Stimulated activated CD4-positive, alpha-beta T cell treated with anti-CD3 and anti-CD28 coated beads, Interleukin-15, amount 100 ng/mL, for 1 hour (primary cell): ENCODE measurements at places on chromosomes 7 and 10.

DNA sequence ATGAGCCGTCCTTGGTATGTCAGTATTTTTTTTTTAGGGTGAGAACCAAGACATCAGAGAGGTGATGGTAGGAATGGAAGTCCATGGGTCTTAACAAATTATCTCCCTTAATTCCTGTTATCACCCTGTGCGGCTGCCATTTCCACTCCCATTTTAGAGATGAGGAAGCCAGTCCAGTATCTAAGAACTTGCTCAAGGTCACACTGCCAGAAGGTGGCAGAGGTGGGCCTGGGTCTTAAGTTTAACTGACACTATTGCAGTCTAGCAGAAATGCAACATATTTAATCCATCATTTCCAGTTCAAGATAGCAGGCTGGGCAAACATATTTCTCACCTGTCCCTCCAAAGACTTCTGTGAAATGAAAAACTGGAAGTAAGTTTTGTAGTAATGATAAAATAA is 108.3 kb downstream of the GLI3 start:
- no peak for DNase-seq

- DNase-seq, result no peak
Measured at GRCh38 chr7:65971021-65971420, 11.0 kb downstream of the GUSB start.

DNA sequence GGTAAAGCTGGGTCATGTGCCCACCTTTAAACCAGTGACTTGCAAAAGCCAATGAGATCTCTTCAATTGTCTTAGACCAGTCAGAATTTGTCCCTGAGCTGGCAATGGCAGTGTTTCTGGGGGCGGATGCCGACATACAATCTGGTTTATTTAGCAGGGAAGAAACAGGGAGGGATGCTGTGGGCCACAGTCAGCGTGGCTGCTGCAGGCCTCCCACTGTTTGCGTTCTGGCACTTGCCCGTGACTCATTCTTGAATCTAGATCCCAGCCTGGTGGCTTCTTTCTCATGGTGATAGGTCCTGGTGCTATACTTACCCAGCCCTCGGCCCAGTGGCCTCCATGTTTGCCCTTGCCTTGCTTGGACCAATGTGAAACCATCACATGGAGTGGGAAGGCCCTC is 3.1 kb upstream of the CPA1 start:
- no peak for DNase-seq

- DNase-seq, result no peak
Measured at GRCh38 chr7:116249969-116250553, 39.7 kb downstream of the TES start.

- DNase-seq, result no peak
Measured at GRCh38 chr10:9819756-9820494, 1197.7 kb upstream of the CELF2 start.

DNA sequence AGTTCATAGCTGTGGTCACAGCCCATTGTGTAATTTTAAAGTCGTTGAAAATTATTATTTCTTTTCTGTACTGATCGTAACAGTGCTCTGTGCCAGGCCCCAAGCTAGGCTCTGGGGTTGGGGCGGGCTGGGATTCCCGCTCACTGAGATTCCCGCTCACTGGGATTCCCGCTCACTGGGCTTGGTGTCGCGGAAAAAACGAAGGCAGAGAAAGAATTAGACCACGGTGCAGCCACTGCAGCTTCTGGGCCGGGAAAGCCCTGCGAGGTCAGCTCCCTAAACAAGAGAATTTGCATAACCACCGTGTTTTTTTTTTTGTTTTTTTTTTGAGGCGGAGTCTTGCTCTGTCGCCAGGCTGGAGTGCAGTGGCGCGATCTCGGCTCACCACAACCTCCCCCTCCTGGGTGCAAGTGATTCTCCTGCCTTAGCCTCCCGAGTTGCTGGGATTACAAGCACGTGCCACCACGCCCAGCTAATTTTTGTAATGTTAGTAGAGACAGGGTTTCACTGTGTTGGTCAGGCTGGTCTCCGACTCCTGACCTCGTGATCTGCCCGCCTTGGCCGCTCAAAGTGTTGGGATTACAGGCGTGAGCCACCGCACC is 31.2 kb downstream of the FOXK1 start:
- DNase-seq, result no peak

DNA sequence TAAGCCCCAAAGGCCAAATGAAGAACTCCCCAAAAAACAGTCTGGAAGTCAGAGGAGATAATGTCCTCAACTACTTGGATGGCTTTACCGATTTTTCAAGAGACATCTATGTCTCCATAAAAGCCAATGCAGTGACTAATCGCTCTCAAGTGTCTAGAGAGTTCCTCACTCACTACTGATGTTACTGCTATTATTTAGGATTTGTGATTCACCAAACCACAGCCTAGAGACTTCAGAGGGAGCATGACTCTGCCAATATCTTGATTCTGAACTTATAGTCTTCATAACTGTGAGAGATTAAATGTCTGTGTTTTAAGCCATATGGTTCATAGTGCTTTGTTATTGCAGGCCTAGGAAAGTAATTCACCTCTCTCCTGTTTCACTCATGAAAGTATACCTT is 160.2 kb downstream of the IPMK start:
- no peak for DNase-seq

DNA sequence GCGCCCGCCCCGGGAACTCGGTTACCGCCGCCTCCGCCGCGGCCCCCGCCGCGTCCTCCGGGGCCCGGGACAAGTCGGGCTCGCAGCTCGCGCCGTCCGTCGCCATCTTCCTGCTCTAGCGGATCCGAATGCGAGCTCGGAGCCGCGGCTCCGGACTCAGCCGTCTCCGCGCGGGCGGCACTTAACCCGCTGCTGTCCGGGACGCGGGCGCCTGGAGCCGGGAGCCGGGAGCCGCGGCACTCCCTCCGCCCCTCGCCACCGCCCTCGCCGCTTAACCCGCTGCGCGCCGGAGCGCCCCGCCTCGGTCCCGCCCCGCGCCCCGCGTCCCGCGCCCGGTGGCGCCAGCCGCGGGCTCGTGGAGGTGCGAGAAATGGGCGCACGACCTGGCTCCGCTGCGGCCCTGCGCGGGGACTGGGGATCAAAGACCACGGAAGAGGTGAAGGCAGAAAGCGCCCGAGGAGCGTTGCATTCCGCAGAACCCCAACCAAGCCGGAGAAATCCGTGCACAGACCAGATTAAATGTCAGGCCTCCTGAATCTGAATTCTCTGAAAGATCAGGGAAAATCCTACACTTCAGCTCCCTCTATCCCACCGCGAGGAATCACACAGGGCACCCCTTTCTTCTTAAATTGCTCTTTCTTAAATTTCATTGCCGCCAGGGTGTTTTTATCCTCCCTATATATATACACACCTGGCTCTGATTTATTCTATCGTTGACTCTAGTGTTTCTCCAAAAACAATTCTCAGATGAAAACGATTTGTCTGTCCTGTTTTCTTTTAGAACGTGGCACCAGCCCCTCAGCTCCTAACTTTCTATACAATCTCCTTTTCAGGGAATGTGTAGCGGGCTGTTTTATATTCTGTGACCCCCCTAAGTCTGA is at the start of gene CTTNBP2:
Gene CTTNBP2 (minus strand): TSS at position 132 of the 881 bp plus-strand sequence. CDS start 26 bp downstream, at position 106.
- DNase-seq, result no peak

GRCh38 chr10:19606968-19607367 is 209.3 kb upstream of the PLXDC2 start:
- DNase-seq, result no peak

GRCh38 chr7:130912082-130912861 is 178.3 kb upstream of the KLF14 start:
- DNase-seq, result no peak

DNA sequence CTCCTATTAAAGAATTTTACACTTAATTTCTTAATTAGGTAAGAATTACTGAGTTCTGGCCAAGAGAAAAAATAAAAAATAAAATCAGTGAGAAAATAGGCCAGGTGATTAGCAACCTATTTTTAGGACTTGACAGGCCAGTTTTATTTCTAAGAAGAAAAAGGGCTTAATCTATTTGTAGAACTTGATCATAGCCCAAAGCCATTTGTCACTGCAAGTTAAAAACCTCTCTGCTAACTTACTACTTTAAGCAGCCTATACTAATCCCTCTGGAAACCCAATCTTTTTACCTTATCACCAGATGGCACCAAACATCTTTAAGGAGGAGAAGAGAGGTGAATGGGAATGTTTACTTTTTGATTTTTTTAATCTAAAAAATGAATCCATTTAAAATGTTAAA is 222.1 kb upstream of the RHOBTB1 start:
- DNase-seq, result no peak

DNA sequence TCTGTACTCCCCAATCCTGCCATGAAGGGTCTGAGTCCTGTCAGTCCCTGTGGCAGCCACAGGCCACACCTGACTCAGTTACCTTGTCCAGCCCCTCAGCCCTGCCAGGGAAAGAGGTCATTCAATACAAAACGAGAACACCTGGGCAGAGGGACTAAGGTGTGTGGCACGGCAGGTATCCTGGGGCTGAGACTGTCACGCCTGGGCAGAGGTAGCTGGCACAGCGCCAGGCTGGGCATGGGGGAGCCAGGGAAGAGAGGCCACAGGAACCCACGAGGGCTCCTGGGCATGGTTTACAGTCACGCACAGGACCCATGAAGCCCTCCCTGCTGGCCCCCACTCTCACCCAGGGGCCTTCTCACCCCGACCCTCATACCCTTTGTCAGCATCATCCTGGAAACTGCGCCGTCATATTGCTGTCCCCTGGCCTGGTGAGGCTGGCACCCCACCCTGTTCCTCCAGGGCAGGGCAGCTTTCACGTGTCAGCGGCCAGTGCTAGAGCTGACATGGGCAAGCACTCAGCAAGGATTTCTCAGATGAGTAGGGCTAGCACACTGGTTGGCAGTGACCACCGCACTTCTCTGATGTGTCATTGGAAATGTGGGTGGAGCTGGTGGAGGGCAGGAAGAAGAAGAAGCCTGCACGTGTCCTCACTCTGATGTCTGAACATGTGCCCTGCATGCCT is 42.7 kb downstream of the LRRC18 start:
- DNase-seq, result no peak

GRCh38 chr10:47169581-47169980 is 130.4 kb upstream of the GDF10 start:
- DNase-seq, result no peak

DNA sequence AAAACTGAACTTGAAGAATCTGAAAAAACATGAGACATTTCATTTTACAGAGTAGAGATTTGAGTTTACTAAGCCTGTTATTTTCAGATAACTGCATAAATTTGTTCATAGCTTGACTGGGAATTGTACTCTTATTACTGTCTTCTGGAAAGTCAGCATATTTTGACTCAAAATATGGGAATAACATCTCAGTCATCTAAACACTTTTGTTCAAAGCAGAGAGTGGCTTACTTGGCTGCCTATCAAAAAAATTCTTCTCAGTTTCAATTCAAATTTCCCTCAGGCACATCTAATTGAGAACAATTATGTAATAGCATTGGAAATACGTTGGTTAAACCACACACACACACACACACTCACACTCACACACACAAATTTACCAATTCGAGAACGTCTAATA is 384.6 kb downstream of the ARL4A start:
- no peak for DNase-seq

DNA sequence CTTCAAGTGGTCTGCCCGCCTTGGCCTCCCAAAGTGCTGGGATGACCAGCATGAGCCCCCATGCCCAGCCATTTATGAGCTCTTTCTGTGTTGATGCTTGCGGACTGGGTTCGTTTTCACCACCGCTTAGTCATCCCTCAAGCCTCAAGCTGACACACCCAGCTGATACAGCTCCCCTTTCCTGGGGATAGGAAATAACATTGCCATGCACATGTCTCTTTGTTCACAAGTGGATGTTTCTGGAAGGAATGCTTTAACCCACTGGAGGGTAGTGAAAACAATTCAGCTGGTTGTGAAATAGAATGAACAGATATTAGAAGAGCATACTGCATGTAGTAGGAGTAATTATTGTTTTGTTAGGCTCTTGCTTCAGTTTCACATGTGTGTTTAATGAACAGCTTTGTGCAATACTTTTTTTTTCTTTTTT is 8.5 kb upstream of the METTL27 start:
- DNase-seq, result no peak

GRCh38 chr7:41976411-41976810 is 260.6 kb downstream of the GLI3 start:
- no peak for DNase-seq

DNA sequence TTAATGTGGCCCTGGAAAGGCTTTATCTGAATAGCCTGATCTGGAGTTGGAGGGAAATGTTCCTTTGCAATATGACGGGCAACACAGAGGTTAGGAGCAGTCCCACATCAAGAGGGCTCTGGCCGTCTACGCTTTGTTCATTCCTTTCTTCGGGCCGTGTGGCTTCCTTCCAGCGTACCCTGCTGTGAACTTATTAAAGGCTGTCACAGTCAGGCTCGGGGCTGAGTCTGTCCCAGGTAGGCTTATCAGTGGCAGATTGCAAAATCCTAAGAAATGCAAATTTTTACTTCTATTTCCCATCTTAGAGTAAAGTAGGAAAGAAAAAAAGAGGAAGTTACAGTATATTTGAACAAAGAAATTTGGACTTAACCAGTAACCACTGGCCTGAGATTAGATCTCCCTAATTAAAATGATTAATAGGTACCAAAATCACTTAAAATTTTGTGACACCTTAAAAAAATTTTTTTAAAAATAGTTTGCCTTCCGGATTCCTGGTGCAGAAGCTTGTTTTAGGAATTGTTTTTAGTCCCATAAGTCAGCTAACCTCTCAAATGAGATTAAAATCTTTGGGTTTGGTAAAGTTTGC is 453.1 kb upstream of the MKI67 start:
- DNase-seq, result no peak

DNA sequence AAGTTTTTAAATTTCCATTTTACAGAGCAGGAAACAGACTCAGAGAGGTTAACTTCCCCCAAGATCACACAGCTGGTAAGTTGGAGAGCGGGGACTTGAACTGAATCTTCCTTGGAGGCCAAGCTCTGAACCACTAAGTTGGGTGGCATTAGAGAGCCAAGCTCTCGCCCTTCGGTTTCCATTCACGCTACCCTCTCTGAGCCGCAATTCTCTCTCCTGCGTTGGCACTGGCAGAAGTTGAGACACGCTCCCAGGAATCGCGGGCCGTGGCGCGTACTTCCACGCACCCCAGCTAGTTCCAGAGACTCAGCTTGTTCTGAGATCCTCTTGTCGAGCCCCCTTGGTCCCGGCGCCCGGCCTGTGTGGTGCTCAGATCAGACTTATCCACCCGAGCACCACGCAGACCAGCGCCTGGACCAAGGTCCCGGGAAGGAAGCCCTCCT is 29.3 kb upstream of the VAX1 start:
- DNase-seq, result no peak

GRCh38 chr10:20986049-20986448 is 88.9 kb upstream of the NEBL start:
- DNase-seq, result no peak

GRCh38 chr10:84762754-84763394 is 434.5 kb downstream of the CCSER2 start:
- no peak for DNase-seq

- no peak for DNase-seq
Measured at GRCh38 chr10:78905957-78906308, 162.8 kb upstream of the ZMIZ1 start.

- DNase-seq, result no peak
Measured at GRCh38 chr7:125675640-125676039, 746.0 kb upstream of the POT1 start.

DNA sequence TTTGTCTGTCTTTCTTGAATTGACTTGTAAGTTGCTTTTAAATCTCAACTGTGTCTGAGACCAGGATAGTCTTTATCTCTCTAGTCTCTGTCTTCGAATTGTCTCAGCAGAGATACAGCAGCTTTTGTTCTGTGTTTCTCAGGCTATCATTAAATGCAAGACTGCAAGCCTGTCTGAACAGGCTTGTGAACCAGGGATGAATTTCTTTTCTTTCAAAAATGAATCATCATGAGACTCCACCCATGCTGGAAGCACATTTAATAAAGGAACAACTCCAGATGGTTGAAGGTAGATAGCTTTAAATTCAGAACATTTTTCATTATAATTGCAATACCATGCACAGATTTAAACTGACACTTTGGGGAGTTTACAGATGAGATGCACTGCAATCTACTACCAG is 155.9 kb downstream of the SEC23IP start:
- no peak for DNase-seq
